ENCODE measurements at places on chromosomes 5 and 9.

- DNase-seq: no peak
Measured at GRCh38 chr9:104836235-104836634, 72.3 kb downstream of the NIPSNAP3B start.

DNA sequence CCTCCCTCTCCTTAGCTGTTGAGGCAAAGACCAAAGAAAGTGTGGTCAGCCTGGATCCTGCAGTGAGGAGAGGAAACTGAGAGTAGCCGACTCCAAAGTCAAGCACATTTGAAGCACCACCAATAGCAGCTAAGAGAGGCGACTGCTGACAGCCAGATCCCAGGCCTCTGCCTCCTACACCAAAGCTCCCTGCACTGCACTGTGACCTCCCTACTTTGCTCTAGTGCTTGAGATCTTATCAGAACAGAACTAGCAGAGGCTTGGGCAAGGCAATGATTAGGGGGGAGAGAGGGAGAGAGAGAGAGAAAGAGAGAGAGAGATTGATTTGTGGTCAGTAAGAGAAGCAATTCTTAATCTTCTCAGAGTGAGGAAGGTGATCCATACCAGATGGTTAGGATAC is 216.3 kb downstream of the CDK5RAP2 start:
- no peak for DNase-seq

- DNase-seq: no peak
Measured at GRCh38 chr5:53817183-53817582, 256.7 kb downstream of the NDUFS4 start.

- DNase-seq: no peak
Measured at GRCh38 chr5:32848681-32849080, 137.6 kb downstream of the NPR3 start.

GRCh38 chr5:140345919-140346347 is 470 bp downstream of the HBEGF start:
- DNase-seq: no peak

GRCh38 chr9:35110327-35110761 is 5.3 kb downstream of the ATOSB start:
- no peak for DNase-seq

GRCh38 chr9:100287186-100287585 is 65.6 kb downstream of the TEX10 start:
- DNase-seq: no peak

- DNase-seq: no peak
Measured at GRCh38 chr5:2622866-2623265, 128.6 kb downstream of the IRX2 start.

DNA sequence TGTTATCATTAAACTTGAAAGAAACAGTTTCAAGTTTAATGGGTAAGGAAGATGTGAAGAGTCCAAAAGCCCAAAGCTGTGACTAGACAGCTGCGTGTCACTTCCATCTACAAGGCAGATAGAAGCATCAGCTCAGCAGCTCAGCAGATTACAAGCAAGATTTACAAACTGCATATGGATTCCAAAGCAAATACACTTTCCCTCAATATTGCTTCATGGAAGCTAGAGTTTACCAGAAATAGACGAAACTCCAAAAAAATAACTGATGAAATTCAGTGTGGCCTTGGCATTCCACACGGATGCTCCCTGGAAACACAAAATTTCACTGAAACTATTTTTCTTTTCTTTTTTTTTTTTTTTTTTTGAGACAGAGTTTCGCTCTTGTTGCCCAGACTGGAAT is 17.9 kb downstream of the MYO10 start:
- DNase-seq: no peak

All from stimulated activated CD8-positive, alpha-beta memory T cell treated with anti-CD3 and anti-CD28 coated beads, Interleukin-4, amount 100 ng/mL, for 48 hours (primary cell).